ENCODE measurements at places on chromosomes 5 and 9.
A peak's percentile ranks its signal among the peaks of the same experiment; 100 is the strongest.

GRCh38 chr5:168712280-168712924 is 133.2 kb upstream of the PANK3 start:
- DNase-seq = no peak

DNA sequence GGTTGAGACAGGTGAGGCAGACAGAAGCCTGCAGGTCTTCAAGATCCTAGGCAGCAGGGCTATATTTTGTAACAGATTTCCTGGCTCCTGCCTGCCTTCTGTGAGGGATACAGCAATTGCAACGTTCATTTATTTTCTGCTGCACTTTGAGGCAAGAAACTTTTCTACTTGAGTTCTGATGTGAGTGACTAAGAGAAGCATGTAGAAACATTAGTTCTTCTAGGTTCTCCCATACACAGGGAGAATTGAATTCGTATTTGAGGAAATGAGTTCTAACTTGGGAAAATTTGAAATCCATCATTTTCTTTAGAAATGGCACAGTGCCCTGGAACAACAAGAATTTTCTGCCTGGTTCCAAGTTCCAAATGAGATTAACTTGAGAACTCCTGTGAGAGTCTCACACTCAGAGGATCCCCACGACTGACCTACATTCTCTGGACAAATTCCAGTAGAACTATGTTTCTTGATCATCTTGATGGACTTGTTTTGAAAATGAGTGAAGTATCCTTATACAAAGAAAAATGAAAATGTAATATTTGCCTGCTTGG is 15.0 kb downstream of the MAMDC2 start:
- no peak for DNase-seq

- no peak for DNase-seq
Observed at GRCh38 chr9:2691212-2691611, 26.1 kb upstream of the KCNV2 start.

DNA sequence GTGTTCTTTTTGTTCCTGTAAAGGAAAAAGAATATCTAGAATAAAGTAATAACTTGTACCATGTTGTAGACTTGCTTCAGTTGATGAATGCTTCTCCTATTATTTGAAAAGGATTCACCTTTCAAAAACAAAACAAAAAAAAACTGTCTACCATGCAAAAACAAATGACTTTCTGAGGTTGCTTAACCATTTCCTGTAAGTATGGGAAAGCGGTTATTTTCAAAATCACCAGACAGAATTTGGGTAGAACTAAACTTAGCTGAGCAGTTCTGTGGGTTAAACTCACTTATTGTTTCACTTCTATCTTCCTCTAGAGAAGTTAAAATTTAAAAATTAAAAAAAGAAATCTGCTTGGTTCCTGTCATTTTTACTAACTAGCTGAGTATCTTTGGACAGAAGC is 25.2 kb downstream of the LNPEP start:
- DNase-seq = no peak

GRCh38 chr9:93826209-93826608 is 128.9 kb downstream of the BARX1 start:
- no peak for DNase-seq

GRCh38 chr5:135445306-135445985 is 1.7 kb downstream of the DCANP1 start:
- DNase-seq = no peak

GRCh38 chr5:128708841-128709240 is 170.8 kb upstream of the FBN2 start:
- DNase-seq = no peak

GRCh38 chr9:98118640-98119601 is at the start of gene TRIM14:
Gene TRIM14, minus strand, starts transcription at chr9:98119222. Its CDS starts 34 bp downstream, at chr9:98119188.
- DNase-seq = peak; percentile 27

- no peak for DNase-seq
Observed at GRCh38 chr5:95669985-95670384, 12.8 kb downstream of the SPATA9 start.

DNA sequence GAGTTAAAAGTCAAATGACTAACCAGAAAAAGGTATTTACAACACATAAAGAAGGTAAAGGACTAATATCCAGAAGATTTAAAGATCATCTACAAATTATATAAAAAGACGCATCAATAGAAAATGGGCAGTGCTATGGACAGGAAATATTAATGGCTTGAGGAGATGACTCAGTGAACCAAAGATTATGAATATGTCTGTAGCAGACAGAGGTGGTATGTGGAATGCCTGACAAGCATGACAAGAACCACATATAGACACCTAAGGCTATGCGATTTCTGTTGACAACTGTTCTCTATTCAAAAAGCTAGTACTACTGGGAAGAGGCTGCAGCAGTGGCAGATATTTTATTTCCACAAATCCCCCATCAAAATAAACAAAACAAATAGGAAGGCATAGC is 177.0 kb upstream of the SH3GL2 start:
- no peak for DNase-seq

GRCh38 chr9:123960366-123960765 is 30.4 kb upstream of the DENND1A start:
- DNase-seq = no peak

DNA sequence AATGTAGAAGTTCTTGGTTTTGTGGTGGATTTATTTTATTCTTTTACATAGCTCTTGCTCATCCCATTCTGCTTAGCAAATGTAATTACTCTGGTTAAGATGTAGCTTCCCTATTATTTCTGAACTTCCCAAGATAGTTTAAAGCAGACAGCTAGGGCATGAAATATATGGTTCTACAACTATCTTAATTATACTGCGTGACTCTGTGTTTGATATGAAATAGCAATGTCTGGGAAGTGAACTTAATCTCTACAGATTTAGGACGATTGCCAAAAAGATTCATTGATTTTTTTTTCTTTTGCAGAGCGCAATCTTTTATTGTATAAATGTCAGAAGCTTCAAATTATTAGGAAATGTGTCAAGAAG is 529.3 kb upstream of the ZNF608 start:
- DNase-seq = no peak

GRCh38 chr5:180463216-180463900 is 30.8 kb upstream of the CNOT6 start:
- DNase-seq = no peak

DNA sequence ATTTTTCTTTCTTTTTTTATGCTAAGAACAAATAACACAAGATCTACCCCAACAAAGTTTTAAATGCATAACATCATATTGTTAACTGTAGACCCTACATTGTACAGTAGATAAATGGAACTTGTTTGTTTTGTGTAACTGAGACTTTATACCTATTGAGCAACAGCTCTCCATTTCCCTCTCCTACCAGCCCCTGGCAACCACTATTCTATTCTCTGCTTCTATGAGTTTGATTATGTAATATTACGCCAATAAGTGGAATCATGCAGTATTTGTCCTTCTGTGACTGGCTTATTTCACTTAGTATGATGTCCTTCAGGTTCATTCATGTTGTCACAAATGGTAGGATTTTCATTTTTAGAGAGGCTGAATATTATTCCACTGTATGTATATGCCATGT is 308.2 kb upstream of the PRR16 start:
- DNase-seq = no peak

GRCh38 chr5:56900858-56901578 is 8.4 kb upstream of the SETD9 start:
- no peak for DNase-seq

- no peak for DNase-seq
Observed at GRCh38 chr9:114238891-114239875, 83.7 kb upstream of the ORM1 start.

DNA sequence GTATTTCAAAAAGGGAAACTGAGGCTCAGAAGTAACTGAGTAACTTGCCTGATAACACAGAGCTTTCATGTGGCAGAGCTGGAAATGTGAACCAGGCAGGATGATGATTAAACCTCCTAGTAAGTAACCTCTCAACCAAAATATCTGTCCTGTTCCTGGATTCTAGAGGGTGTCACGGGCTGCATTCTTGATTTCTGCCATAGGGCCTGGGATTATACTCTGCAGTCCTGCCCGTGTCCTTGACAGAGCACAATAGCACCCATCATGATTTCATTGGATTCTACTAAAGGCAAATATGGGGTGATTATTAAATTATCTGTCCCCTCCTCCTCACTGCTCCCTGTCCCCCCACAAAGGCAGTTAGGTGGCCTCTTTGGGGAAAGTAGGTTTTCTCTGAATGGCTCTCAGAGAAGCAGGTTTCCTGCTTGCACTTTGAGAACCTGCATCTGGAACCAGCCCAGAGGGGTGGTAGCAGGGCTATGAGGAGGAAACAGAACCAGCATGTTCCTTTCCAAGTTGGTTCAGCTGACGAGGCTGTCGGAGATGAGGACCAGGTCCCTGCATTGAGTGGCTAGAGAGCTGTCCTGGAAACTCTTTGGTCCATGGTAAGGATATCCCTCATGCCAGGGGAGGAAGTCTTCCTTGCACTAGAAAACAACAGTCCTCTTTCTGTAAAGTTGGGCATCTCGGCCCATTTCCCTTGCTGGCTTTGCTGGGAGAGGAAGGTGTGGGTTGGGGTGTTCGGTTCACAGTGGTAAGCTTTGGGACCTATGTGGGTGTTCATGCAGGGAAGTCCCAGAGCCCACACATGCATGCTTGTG is 36.6 kb downstream of the PPARGC1B start:
- no peak for DNase-seq

- no peak for DNase-seq
Observed at GRCh38 chr9:137128862-137129455, 10.0 kb upstream of the GRIN1 start.

GRCh38 chr9:20624201-20625002 is 2.1 kb upstream of the MLLT3 start:
- DNase-seq = peak; percentile 35

GRCh38 chr9:114869845-114870244 is 60.5 kb downstream of the TNFSF8 start:
- no peak for DNase-seq

GRCh38 chr9:111940697-111941096 is 44.1 kb downstream of the UGCG start:
- no peak for DNase-seq

DNA sequence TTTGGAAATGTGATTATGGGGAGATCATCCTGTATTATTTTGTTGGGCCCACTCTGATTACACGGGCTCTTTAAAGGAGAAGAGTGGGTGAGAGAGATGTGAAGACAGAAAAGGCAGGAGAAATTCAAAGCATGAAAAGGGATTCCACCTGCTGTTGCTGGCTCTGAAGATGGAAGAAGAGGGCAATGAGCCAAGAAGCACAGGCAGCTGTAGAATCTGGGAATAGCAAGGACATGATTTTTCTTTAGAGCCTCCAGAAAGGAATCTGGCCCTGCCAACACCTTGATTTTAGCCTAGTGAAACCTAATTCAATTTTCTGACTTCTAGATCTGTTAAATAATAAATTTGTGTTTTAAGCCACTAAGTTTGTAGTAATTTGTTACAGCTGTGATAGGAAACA is 11.3 kb downstream of the C9 start:
- no peak for DNase-seq

- DNase-seq = no peak
Observed at GRCh38 chr5:170640731-170641588, 137.1 kb downstream of the KCNIP1 start.

- DNase-seq = no peak
Observed at GRCh38 chr9:19615036-19615624, 173.7 kb downstream of the SLC24A2 start.

DNA sequence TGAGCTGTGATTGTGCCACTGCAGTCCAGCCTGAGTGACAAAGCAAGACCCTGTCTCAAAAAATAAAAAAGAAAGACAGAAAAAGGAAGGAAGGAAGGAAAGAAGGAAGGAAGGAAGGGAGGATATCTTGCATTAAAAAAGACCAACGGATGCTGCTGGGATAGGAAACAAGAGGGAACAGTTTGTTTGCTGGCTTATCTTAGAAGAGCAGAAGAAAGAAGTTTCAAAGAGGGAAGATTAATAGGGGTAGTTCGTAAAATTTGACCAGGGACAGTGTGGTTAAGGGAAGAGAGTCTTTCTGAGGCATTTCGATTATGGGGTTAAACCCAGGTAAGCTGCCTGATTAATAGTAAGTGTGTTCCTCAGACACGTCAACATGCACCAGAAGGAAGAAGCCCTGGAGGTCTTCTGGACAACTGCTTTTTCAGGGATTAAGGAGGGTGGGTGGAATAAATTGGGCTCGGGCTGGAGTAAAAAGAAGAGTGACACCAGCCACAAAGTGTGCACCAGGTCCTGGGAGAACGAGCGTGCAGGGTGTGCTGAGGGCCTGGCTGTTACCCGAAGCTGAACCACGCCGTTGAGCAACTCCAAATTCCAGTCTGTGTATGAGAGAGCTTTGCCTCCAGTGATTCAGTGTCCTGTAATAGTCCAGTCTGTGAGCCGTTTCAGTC is 24.8 kb downstream of the FYB1 start:
- no peak for DNase-seq

GRCh38 chr9:3043369-3043768 is 199.5 kb upstream of the PUM3 start:
- DNase-seq = no peak

- no peak for DNase-seq
Observed at GRCh38 chr5:161246749-161247148, 299.8 kb downstream of the GABRB2 start.

- no peak for DNase-seq
Observed at GRCh38 chr9:31372799-31373587, 1011.5 kb upstream of the ACO1 start.

DNA sequence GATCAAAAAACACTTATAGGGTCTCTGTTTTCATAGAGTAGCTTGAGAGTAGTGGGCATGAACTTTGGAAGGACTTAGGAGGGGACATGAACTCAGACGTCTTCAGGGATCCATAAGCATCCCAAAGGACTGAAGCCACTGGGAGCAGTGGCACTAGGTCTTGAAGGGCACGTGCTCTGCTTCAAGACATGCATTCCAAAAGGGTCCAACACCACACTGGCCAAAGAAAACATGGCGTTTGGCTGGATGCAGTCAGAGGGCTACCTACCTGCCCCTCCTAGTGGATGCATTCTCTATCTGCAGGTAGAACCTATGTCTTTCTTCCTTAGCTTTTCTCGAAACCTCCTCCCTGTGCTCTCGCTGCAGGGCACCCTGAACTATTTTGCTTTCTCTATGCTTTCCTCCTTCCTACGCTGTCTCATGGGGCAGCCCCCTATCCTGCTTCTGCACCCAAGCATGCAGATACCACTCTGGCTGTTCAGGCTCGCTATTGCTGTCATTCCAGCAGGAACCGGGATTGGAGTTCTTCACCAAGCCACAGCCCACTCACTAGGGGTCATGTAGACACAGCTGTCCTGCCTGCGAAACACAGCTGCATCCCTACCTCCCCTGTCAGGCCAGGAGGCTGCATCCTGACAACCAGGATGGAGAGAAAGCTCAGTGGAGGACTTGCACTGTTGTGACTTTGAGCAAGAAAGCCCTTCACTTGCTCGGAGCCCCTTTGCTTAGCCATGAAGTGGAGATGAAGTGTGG is 11.9 kb downstream of the FAM240B start:
- DNase-seq = no peak

GRCh38 chr5:171574376-171574775 is 154.9 kb downstream of the FGF18 start:
- no peak for DNase-seq

Measured in ovary (tissue), 10 donors.